Activated CD4-positive, alpha-beta T cell treated with anti-CD3 and anti-CD28 coated beads, Interleukin-2, amount 10 ng/mL, durations not matched to agents 7 days and 5 days (primary cell): ENCODE measurements at places on chromosomes 4 and X.

- no peak for DNase-seq
Observed at GRCh38 chrX:78476701-78477100, 149.3 kb upstream of the CYSLTR1 start.

DNA sequence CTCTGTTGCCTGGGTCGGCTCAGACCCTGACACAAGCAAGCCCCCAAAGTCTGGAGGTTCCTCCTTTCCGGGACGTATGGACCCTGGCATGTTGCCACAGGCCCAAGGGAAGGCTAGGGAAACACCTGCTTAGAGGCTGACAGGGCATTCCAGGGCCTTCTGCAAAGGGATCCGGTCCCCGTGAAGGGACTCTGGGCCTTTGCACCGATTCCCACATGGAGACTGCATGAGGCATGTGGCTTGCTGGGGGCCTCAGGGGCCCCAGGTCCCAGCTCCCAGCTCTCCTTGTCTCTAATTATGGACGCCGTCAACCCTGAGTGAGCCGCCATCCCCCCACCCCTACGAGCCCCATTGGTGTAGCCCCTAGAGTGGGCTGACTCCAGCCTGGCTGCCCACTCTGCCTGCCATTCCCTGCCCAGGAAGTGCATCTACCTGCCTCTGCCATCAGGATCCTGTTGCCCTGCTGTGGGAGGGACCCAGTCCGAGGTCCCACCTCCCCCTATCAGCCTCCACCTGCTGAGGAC lies 4.2 kb upstream of the RGS12 start:
- DNase-seq, result no peak

- DNase-seq, result no peak
Observed at GRCh38 chrX:55142919-55143310, 54.1 kb downstream of the PAGE2 start.

GRCh38 chr4:39655876-39656275 lies 17.2 kb upstream of the SMIM14 start:
- no peak for DNase-seq

DNA sequence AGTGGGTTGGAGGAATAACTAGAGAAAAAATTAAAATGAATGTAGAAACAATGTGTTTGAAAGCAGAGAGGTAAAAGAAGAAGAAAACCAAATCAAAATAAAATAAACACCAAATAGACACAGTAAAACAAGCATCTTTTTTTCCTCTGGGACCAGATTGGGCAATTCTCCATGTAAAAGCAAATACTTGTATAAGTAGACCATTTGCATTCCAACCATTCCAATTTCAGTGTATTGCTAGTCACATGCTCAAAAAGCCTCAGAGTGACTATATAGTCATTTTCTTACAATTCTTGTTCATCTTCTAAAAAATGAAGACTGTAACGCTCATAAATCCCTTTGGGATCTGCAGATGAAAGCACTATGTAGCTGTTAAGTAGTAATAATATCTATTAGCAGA lies 969.5 kb downstream of the PCDH18 start:
- DNase-seq, result no peak

DNA sequence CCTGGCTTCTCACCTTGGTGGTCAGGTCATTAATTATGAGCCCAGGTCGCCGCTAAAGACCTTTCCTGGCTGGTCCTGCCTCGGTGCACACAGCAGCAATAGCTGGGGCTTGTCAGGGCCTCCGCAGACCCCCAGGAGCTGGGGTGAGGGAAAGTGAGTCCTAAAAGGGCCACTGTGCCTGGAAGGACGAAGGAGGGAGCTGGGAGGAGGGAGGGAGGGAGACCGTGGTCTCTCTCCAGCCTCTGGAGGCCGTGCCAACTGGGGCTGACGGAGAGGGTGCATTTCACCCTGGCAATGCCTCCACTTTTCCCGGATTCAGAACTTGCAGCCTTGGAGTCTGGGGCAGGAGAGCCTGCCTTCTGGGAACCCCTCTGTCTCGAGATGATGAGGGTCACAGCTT lies 60.4 kb downstream of the CRLF2 start:
- DNase-seq, result no peak

- no peak for DNase-seq
Observed at GRCh38 chr4:168695288-168695687, 198.4 kb downstream of the PALLD start.

- DNase-seq, result no peak
Observed at GRCh38 chrX:19899217-19899788, 11.9 kb upstream of the SH3KBP1 start.

DNA sequence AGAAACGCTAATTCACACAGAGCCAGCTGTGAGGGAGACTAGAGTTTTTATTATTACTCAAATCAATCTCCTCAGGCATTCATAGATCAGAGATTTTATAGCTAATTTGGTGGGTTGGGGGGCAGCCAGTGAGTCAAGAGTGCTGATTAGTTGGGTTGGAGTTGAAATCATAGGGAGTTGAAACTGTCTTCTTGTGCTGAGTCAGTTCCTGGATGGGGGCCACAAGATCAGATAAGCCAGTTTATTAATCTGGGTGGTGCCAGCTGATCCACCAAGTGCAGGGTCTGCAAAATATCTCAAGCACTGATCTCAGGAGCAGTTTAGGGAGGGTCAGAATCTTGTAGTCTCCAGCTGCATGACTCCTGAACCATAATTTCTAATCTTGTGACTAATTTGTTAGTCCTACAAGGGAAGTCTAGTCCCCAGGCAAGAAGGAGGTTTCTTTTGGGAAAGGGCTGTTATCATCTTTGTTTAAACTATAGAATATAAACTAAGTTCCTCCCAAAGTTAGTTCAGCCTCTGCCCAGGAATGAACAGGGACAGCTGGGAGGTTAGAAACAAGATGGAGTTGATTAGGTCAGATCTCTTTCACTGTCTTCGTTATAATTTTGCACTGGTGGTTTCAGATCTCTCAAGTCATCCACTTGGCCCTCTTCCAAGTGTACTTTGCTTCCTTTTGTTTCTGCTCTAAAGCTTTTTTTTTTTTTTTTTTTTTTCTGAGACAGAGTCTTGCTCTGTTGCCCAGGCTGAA lies 5.4 kb upstream of the NAA11 start:
- DNase-seq, result no peak

DNA sequence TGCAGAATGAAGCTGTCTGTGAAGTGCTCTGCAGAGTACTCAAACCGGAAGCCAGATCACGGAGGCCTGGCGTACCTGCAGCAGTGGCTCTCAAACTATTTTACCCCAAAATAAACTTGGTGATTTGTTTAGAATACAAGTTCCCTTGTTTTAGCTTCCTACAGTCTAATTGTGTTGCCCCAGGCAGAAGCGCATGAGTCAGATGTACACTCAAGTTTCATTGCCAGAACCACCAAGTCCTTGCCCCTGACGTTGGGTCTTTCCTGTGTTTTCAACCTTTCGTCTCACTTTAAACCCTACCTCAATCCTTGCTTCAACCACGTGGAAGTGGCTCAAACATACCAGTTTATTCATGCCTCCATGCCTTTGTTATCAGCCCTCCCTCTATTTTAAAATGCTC lies 66.2 kb upstream of the SLC7A11 start:
- no peak for DNase-seq

GRCh38 chrX:47564438-47565085 lies 3.6 kb downstream of the ARAF start:
- DNase-seq, result no peak

- no peak for DNase-seq
Observed at GRCh38 chr4:149796381-149796780, 19.3 kb downstream of the IQCM start.

GRCh38 chr4:56612282-56612681 lies 68.8 kb downstream of the HOPX start:
- no peak for DNase-seq

DNA sequence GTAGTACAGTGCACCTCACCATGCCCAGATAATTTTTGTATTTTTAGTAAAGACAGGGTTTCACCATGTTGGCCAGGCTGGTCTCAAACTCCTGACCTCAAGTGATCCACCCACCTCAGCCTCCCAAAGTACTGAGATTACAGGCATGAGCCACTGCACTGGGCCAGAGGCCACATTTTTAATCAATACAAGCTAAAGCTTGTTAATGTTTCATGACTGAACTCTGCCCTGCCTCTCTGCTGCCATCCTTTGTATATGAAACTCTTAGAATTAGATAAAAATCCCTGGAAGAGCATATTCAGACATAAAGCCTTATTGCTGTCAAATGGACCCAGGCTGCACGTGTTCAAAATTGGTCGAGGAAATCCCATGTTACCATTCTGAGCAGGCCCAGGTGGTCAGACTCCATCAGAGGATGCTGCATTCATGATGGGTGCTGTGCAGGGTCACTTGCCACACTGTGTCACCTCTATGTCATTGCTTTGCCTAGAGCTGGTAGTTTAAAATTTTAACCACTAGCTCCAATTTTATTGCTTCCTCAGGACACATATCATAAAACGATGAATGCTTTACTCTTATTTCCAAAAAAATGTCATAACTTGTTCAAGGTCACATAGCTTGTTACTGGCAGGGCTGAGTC lies 45.2 kb downstream of the LNX1 start:
- DNase-seq, result no peak

- no peak for DNase-seq
Observed at GRCh38 chr4:1226144-1226481, 22.8 kb downstream of the CTBP1 start.

- no peak for DNase-seq
Observed at GRCh38 chr4:41573502-41574001, 35.6 kb downstream of the LIMCH1 start.

- no peak for DNase-seq
Observed at GRCh38 chrX:119635799-119636198, 29.6 kb upstream of the NKRF start.

GRCh38 chr4:169147191-169147590 lies 123.6 kb downstream of the SH3RF1 start:
- DNase-seq, result no peak

DNA sequence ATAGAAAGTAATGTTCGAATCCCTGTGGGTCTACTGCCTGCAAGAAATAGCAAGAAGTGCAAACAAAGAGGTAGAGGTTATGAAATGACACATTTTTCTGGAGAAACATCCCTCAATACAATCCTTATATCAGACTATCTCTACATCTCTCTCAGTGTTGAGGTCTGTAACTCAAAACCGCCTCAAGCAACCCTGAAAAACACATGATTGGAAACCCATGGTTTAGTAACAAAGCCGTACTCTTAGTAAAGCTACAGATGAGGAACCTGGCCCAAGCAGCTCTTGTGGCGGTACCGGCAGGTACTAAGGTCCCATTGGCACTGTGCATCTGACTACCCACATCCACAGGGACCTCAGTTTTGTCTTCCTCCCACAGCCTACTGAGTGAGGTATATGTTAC lies 53.9 kb downstream of the IRF2 start:
- peak; percentile 23 for DNase-seq

GRCh38 chr4:74777531-74777930 lies 16.8 kb downstream of the BTC start:
- no peak for DNase-seq

DNA sequence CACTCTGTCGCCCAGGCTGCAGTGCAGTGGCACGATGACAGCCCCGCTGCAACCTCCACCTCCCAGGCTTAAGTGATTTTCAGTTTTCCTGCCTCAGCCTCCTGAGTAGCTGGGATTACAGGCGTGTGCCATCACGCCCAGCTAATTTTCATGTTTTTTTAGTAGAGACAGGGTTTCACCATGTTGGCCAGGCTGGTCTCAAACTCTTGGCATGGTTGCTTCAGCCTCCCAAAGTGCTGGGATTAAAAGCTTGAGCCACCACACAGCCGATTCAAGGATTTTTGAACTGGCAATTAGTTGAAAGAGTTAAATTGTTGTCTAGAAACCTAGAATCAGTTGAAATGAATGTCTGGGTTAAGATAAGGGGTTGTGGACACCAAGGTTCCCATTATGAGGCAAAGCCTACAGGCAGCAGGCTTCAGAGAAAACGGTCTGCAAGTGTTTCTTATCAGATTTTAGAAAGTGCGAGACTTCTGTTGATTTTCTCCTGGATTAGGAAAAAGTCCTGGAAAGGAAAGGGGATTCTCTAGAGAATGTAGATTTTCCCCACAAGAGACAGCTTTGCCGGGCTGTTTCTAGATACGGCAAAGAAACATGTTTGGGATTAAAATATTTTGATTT lies 8.3 kb upstream of the CCNI start:
- DNase-seq, result no peak

DNA sequence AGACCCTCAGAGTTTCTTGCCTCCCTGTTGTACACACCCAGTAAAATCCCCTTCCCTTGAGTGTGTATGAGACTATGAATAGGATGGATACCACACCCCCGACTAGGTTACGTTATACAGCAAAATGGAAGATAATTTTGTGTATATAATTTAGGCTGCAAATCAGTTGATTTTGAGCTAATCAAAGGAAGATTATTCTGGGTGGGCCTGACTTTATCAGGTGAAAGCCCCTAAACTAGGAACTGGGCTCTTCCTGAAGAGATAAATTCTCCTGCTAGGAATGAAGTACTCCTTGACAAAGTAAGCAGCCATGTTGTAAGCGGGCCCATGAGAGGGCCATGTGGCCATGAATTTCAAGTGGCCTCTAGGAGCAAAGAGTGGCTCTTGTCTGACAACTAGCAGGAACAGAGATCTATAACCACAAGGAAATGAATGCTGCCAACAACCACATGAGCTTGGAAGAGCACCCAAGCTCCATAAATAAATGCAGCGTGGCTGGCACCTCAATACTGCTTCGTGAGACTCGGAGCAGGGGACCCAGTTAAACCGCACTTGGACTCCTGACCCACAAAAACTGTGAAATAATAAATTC lies 646.4 kb downstream of the IL1RAPL1 start:
- DNase-seq, result no peak

GRCh38 chr4:134700251-134700650 lies 498.7 kb upstream of the PABPC4L start:
- no peak for DNase-seq

DNA sequence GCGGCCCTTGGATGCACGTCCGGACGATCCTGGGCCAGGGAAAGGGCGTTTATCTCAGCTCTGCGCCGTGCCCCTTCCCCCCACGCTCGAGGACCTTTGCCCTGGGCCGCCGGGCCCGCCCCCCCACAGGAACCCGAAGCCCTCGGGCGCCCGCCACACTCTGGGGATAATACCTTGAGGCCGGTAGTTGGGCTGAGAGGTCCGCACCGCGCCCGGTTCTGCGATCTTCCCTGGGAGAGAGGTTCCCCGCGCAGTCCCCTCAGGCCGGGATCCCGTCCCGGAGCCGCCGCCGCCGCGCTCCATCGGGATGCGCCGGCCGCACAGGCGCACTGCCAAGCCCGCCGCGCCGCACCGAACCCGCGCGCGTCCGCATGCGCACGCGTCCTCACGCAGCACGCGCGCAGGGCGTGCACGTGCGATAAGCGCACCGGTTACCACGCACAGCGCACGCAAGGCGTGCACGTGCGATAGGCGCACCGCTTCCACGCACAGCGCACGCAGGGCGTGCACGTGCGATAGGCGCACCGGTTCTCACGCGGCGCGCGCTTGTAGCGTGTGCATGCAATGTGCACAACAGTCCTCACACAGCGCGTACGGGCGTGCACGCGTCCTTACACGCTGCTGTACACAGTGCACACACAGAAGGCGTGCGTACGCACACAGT lies at the start of gene MAP7D2:
Gene MAP7D2, minus strand, starts transcription at position 331 of the 664 bp plus-strand sequence. Its CDS starts 28 bp downstream, at position 303.
- DNase-seq, result no peak

DNA sequence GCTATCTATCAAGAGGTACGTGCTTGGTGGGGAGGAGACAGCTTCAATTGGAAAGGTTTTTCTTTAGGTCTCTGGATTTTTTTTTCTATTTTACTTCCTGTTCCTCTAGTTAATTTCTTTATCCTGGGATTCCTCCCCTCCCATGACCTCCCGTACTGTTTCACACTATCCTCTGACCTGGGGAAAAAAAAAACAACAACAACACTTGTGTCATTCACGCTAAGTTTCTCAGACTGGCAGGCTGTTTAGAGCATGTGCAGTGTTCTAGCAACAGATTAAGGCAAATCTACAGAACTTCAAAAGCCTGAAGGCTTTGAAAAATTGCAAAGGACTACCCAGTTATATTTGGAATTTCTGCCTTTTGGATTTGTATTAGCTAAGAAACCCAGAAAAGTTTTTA lies 358.4 kb downstream of the ARHGAP24 start:
- no peak for DNase-seq

GRCh38 chr4:66956852-66957251 lies 588.5 kb downstream of the CENPC start:
- DNase-seq, result no peak
